ENCODE measurements at places on chromosomes 1 and 21.

GRCh38 chr1:204143276-204144041, 8.4 kb downstream of the ETNK2 start:
- no peak overlapping the region for H3K27ac ChIP-seq
- no peak for DNase-seq
- no peak overlapping the region for H3K4me3 ChIP-seq
- H3K36me3 ChIP-seq = peaks cover 16% of the 10 kb centered on the region

DNA sequence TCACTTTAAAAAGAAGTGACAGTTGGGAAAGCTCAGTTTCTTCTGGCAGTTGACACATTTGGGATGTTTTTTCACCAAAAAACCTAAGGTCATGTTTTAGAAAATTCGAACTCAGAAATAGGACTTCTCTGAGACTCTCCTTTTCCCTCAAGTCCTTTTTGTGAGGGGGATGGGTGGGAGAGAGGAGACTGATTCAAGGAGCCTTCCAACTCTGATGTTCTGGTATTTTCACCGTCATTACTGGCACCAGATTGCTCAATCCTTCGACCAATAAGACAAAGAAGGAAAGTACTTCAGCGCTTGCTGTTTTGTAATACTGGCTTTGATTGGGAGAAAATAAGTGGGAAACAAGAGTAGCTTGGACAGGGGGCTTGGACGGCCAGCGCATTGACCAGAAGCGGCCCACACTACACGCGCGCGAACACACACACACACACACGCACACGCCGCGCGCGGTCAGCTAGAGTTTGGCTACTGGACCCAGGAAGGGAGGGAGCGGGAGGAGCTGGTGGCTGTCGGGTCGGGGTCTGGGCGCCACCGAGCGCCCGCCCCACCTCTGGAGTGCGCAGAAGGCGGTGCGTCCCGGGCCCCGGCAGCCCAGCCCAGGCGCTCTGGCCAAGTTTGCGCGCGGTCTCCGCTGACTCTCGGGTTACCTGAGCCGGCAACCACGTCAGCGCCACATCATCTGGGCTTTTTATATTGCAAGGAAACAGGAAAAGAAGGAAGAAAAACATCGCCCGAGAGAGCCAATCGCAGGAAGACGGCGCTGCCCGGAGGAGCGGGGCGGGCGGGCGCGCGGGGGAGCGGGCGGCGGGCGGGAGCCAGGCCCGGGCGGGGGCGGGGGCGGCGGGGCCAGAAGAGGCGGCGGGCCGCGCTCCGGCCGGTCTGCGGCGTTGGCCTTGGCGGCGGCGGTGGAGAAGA, at the start of gene KCNK1:
Gene KCNK1, plus strand, starts transcription at position 855 of the 921 bp plus-strand sequence. Its CDS starts 66 bp downstream, at position 921.
- peak within 1 kb of the TSS; percentile 66 for H3K4me3 ChIP-seq
- H3K27me3 ChIP-seq = no peaks in the 10 kb centered on the region
- H3K36me3 ChIP-seq = 0 out of 2 replicates have a peak, but pooled peaks cover 3% of the 10 kb centered on the region
- peaks cover 8% of the 10 kb centered on the region for H3K4me1 ChIP-seq

- H3K4me1 ChIP-seq = peaks cover 46% of the 10 kb centered on the region
- H3K36me3 ChIP-seq = no peaks in the 10 kb centered on the region
- H3K27me3 ChIP-seq = no peaks in the 10 kb centered on the region
- H3K27ac ChIP-seq = peak overlapping the region; percentile 100
Measured at GRCh38 chr21:30146558-30147282, 19.9 kb downstream of the CLDN17 start.

GRCh38 chr1:32783851-32784250, 33.3 kb downstream of the YARS1 start:
- H3K27ac ChIP-seq = no peak overlapping the region
- peaks cover 99% of the 10 kb centered on the region for H3K36me3 ChIP-seq
- H3K27me3 ChIP-seq = no peaks in the 10 kb centered on the region
- no peak for DNase-seq

- H3K27me3 ChIP-seq = no peaks in the 10 kb centered on the region
- no peak overlapping the region for H3K4me3 ChIP-seq
- peaks cover 10% of the 10 kb centered on the region for H3K4me1 ChIP-seq
- no peak for DNase-seq
- H3K36me3 ChIP-seq = no peaks in the 10 kb centered on the region
Measured at GRCh38 chr1:85629532-85629920, 49.0 kb downstream of the CCN1 start.

DNA sequence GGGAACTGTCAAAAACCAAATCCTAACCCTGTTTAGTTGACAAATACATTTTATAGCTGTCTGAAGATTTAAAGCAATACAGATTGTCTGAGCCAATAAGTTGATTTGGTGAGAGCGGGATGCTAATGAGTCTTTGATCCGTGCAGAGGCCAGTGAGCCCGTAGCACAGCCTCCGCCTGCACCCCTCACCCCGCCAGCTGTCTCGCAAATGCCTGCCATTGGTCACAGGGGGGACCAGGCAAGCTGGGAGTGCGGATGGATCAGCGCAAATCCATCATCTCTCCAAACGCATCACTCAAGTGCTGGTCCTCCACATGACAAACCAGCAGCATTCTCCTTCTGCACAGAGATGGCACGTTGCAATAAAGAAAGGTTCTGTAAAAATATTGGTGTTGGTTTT, 51.0 kb downstream of the ZBTB18 start:
- no peak for DNase-seq
- no peaks in the 10 kb centered on the region for H3K27me3 ChIP-seq
- no peak overlapping the region for H3K27ac ChIP-seq
- H3K36me3 ChIP-seq = no peaks in the 10 kb centered on the region
- no peaks in the 10 kb centered on the region for H3K4me1 ChIP-seq
- no peak overlapping the region for H3K4me3 ChIP-seq

DNA sequence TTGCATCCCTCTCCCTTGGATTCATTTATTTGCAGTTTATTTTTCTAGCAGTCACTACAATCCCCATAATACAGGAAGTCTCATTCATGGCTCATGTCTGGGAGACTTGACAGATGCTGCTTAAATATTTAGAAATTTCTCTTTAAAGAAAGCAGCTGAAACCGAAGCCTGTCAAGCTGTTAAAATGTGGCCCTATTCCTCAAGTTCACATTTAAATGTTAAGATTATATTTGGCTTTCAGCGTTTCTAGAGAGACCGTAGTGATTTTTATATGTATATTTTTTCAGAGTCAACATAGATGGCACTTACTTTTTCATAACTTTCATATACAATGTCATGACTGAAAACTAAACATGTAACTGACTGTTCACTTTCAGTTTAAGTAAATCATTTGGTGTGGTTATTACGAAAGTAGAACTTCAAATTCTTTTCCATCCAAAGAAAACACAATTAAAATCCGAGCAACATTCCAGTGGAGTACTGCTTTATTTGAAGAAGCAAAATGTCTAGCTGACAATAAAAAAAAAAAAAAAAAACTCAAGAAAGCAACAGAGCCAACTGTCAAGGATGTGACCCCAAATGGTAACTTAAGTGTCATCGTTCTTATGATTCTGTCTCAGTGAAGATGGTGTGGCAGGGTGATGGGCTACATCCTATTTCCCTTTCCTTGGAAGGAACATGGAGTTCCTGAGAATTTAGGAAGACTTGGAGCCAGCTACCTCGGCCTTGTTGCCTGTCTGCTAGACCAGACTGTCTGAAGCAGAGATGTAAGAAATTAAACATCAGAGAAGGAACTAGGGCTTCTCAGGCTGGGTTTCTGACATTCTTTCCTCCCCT, 37.8 kb downstream of the MIS18A start:
- no peaks in the 10 kb centered on the region for H3K4me1 ChIP-seq
- no peak overlapping the region for H3K4me3 ChIP-seq
- H3K27ac ChIP-seq = no peak overlapping the region
- no peak for DNase-seq
- H3K27me3 ChIP-seq = peaks cover 13% of the 10 kb centered on the region
- no peaks in the 10 kb centered on the region for H3K36me3 ChIP-seq

DNA sequence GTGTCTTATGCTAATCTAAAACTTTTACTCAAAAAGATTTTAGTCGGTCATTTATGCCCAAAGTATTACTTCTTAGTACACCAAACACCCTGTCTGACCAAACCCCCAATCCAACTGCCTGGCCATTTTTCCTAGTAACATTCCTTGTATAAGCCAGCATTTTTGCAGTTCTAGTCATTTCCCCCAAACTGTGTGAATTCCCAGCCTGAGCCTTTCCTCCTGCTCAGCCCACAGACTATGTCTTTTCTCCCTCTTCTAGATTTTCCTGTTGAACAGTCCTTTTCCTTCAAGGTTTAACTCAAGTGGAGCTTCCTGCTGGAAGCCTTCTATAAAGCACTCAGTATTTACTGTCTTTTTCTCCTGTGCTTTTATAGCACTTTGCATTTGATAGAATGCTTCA, 843.8 kb downstream of the USP25 start:
- H3K27ac ChIP-seq = no peak overlapping the region
- no peak for DNase-seq
- H3K27me3 ChIP-seq = no peaks in the 10 kb centered on the region
- no peaks in the 10 kb centered on the region for H3K36me3 ChIP-seq

DNA sequence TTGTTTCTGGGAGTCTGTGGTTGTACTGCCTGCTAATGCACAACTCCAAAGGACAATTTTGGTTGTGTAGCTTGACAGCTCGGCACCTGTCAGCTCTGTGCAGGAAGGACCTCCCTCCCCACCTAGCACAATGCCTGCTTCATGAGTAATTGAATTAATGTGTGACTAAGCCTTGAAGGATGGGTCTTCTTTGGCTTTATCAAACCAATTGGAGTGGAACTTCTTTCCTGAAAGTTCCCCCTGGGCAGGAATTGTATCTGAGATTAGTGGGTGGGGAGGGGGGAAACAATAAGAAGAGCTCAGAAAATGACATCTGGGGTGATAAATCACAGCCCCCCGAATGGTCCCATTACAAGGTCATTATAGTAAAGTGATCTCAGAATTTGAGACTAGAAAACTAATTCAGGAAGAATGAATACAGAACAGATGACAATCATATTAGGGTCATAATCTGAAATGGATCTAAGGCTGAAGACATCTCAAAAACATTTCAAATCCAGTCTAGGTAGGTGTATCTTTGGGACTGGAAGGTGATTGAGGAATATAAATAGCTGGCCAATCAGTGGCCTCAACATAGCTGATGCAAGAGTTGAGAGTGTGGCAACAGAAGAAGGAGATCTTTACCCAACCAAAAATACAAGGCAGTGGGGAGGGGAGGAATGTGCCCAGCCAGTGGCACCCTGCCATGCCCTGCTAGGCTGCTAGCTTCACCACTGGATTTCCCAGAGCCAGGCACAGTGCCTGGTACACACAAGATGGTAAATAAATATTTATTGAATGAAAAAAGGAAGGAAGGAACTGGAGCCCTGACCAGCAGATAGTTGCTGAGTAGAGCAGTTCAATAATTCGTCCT, 10.1 kb upstream of the SESN2 start:
- DNase-seq = no peak
- no peaks in the 10 kb centered on the region for H3K27me3 ChIP-seq
- peak overlapping the region; percentile 86 for H3K27ac ChIP-seq
- H3K36me3 ChIP-seq = no peaks in the 10 kb centered on the region

DNA sequence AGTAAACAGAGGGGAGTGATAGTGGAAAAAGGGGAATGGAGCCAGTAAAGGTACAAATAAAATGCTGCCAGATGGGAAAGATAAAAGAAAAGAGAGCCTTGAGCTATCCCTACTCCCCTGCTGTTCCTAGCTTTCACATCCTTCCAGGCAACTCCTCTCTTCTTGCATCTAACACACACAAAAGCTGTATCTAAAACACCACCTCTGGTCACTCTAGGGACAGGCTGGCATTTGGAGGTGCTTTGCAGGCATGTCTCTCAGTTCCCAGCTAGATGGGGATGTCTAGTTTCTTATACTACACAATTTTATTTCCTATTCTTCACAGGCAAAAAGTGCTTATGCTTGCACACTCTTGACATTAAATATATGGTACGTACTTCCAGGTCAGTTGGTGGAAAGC, 185.1 kb upstream of the ST6GALNAC5 start:
- H3K36me3 ChIP-seq = no peaks in the 10 kb centered on the region
- H3K27me3 ChIP-seq = no peaks in the 10 kb centered on the region
- H3K27ac ChIP-seq = no peak overlapping the region
- H3K4me3 ChIP-seq = no peak overlapping the region
- no peaks in the 10 kb centered on the region for H3K4me1 ChIP-seq

DNA sequence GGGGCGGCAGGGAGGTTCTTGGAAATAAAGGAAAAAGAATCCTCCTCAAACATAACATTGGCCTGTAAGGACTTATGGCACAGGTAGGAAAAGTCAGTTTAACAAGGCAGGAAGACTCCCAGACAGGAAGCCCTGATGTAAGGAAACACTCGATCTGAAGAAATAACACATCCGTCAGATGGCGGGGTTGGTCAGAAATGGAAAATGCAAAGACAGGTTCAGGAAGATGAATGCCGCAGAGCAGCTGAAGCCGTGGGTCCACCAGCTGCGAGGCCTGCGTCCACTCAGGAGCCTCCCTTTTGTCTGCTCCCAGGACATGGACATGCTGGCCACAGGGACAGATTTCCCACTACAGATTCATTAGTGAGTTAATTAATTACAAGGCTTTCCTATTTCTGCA, 3.8 kb downstream of the RSPH1 start:
- no peaks in the 10 kb centered on the region for H3K36me3 ChIP-seq
- DNase-seq = no peak
- H3K27ac ChIP-seq = no peak overlapping the region
- H3K4me3 ChIP-seq = no peak overlapping the region
- H3K27me3 ChIP-seq = no peaks in the 10 kb centered on the region
- H3K4me1 ChIP-seq = peaks cover 2% of the 10 kb centered on the region

- H3K4me3 ChIP-seq = no peak overlapping the region
- no peak overlapping the region for H3K27ac ChIP-seq
- DNase-seq = no peak
- peaks cover 62% of the 10 kb centered on the region for H3K36me3 ChIP-seq
- no peaks in the 10 kb centered on the region for H3K27me3 ChIP-seq
- no peaks in the 10 kb centered on the region for H3K4me1 ChIP-seq
Measured at GRCh38 chr1:10280439-10281350, 70.3 kb downstream of the KIF1B start.

- H3K27ac ChIP-seq = no peak overlapping the region
- no peak overlapping the region for H3K4me3 ChIP-seq
- DNase-seq = no peak
- no peaks in the 10 kb centered on the region for H3K4me1 ChIP-seq
- H3K36me3 ChIP-seq = no peaks in the 10 kb centered on the region
Measured at GRCh38 chr1:174068000-174068399, 45.8 kb upstream of the RC3H1 start.

GRCh38 chr1:29500041-29500440, 263.7 kb downstream of the PTPRU start:
- no peak overlapping the region for H3K27ac ChIP-seq
- H3K36me3 ChIP-seq = no peaks in the 10 kb centered on the region
- no peaks in the 10 kb centered on the region for H3K4me1 ChIP-seq
- no peak overlapping the region for H3K4me3 ChIP-seq

DNA sequence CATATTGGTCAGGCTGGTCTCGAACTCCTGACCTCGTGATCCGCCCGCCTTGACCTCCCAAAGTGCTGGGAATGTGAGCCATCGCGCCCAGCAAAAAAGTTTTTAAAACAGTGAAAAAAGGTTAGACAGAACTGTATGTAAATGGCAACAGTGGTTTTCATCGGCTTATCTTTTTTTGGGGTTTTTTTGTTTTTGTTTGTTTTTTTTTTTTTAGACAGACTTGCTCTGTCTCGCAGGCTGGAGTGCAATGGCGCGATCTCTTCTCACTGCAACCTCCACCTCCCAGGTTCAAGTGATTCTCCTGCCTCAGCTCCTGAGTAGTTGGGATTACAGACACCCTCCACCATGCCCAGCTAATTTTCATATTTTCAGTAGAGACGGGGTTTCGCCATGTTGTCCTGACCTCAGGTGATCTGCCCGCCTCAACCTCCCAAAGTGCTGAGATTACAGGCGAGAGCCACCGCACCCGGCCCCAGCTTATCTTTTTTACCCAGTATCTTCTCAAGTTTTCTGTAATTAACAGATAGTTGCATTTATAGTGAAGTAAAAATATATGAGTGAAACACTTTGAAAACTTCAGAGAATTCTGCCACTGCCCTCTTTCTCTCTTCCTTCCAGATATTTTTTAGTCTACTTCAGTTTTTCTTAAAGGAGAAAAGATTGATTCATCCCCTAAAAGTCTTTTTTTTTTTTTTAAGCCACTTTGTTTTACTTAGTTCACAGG, 13.1 kb downstream of the TIMM17A start:
- no peaks in the 10 kb centered on the region for H3K27me3 ChIP-seq
- no peak overlapping the region for H3K4me3 ChIP-seq
- DNase-seq = no peak
- H3K4me1 ChIP-seq = no peaks in the 10 kb centered on the region
